Stimulated activated CD8-positive, alpha-beta memory T cell treated with anti-CD3 and anti-CD28 coated beads, Interleukin-7, amount 100 ng/mL, for 1 hour (primary cell): ENCODE measurements at places on chromosomes 3 and 15.

DNA sequence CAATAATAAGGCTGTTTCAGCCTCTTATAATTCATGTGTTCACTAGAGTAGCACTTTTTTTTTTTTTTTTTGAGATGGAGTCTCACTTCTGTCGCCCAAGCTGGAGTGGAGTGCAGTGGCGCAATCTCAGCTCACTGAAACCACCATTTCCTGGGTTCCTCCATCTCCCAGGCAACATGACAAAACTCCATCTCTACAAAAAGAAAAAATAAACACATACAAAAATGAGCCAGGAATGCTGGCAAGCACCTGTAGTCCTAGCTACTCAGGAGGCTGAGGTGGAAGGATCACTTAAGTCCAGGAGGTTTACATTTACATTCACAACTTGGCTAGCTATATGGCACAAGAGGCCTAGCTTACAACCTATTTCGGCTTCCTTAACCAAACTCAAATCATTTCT, 6.8 kb downstream of the USP4 start:
- no peak for DNase-seq

GRCh38 chr3:31733234-31733667, 200.5 kb downstream of the STT3B start:
- DNase-seq: no peak

- DNase-seq: no peak
Measured at GRCh38 chr15:62739082-62739481, 303.5 kb upstream of the TPM1 start.

- no peak for DNase-seq
Measured at GRCh38 chr3:35502699-35503098, 136.6 kb upstream of the ARPP21 start.

- no peak for DNase-seq
Measured at GRCh38 chr3:11544412-11545181, 99.1 kb downstream of the VGLL4 start.

DNA sequence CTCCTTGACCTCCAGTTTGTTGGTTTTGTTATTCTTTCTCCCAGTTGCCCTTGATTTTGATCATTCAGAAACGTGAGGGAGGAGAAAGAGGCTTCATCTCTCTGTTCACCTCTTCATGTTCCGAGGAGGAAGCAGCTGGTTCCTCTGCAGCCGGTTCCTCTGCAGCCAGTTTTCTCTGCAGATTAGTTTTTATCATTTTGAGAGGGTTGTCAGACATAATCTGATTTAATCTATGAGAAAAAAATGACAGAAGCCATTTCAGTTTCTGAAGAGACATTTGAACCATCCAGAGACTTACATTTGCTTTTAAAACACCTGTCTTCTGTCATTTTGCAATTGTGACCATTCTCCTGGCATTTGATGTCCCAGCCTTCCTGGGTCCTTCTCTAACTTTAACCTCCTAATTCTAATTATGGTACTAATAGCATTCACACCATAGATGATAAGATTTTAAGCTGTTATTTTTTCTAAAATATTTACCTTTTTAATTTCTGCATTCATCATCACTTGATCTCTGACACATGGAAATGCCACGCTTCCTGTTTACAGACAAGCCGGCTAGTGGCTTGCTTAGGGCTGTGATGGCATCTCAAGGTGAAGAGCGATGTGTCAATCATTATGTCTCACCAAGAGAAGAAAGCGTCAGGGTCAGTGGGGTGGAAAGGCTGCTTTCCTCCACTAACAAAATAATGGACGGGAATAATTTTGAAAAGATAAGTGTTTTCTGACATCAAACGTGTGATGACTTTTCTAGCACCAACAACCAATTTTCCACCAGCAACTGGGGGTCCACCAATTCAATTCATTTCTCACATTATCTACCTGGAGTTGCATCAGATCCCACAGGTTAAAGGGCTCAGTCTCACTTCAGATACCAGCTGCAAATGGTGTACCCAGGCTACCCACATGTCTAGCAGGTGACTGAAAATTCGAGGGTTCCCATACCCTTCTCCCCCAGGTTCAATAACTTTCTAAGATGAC, 76.4 kb downstream of the CHRNA7 start:
- DNase-seq: no peak

GRCh38 chr15:44035781-44036699, 159.0 kb downstream of the FRMD5 start:
- no peak for DNase-seq

DNA sequence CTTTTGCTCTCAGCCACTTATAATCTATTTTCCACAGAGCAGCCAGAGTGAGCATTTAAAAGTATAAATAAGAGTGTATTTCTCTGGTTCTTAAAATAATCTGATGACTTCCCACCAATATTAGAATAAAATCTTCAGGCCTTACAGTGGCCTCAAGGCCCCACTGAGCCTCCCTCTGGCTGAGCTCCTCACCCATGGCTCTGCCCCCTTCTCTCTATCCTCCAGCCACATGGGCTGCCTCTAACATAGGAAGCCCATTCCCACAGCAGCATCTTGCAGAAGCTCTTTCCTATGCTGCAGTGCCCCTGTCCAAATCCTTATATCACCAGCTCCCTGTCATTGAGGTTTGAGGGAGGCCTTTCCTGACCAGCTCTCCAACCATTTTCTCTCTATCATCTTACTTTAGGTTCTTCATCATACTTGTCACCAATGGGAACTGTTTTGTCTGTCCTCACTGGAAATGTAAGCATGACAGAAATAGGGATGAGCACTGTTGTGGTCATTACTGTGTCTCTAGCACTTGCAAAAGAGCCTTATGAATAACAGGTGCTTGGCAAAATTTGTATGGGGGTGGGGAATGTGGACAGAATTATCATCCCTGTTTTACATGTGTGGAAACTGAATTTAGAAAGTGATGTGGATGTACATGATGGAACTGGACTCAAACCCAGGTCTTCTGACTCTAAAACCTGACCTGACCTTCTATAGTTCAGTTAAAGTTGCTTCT, 250.6 kb downstream of the NR1D2 start:
- DNase-seq: no peak

- no peak for DNase-seq
Measured at GRCh38 chr3:142999881-143000280, 1.5 kb upstream of the U2SURP start.

GRCh38 chr3:113150250-113150649, 61.1 kb upstream of the BOC start:
- DNase-seq: no peak

DNA sequence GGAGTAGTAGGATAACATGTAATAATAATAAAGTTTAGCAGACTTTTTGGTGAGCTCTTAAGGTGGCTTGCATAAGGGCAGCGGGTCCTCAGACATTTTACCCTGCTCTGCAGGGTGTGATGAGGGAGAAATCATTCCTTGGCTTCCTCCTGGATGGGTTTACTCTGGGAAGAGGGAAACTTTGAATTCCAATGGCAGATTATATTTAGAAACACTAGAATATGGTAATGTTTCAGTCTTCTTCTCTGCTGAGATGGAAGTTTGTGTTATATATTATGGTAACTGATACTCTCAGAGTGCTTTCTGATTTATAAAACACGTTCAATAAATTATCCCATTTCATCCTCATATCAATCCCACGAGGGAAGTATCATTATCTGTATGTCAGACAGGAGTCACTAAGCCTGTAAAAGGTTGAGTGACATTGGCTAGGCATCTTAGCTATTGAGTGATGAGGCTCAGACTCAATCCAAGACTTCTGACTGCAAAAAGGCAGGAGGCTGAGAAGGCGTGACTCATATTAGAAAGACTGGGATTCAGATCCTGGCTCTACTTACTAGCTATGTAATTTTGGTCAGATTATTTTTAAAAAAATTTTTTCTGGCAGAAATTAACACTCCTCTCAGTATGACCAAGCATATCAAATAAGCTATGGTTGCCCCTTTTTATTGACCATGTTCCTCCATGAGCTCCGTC, 19.3 kb downstream of the PDIA5 start:
- no peak for DNase-seq

DNA sequence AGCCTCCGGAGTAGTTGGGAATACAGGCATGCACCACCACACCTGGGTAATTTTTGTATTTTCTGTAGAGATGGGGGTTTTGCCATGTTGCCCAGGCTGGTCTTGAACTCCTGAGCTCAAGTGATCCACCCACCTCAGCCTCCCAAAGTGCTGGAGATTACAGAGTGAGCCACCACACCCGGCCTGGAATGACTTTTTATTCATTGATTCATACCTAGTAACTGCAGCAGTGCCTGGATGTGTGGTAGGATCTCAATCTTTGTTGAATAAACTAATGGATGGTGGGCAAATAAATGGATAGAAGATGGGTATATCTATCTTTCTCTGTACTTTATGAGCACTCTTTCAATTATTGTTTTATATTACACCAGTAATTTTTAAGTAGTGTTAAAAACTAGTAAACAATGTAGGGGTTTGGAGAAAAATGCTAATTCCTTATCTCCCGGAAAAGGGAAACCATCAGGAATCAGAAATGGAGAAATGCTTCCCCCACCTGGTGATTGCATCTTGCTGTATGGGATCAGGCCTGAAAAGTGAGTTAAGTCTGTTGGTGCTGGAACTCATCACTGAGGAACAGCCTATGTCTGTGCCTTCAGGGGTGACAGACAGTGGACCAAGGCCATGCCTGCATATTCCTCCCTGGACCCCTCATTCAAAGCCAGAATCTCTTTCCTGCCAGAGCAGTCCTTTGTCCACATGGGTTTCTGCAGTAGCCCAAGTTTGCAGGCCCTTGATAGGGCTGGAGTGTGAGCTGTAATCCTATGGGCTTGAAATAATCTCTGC, 161.0 kb upstream of the CTDSPL start:
- no peak for DNase-seq

DNA sequence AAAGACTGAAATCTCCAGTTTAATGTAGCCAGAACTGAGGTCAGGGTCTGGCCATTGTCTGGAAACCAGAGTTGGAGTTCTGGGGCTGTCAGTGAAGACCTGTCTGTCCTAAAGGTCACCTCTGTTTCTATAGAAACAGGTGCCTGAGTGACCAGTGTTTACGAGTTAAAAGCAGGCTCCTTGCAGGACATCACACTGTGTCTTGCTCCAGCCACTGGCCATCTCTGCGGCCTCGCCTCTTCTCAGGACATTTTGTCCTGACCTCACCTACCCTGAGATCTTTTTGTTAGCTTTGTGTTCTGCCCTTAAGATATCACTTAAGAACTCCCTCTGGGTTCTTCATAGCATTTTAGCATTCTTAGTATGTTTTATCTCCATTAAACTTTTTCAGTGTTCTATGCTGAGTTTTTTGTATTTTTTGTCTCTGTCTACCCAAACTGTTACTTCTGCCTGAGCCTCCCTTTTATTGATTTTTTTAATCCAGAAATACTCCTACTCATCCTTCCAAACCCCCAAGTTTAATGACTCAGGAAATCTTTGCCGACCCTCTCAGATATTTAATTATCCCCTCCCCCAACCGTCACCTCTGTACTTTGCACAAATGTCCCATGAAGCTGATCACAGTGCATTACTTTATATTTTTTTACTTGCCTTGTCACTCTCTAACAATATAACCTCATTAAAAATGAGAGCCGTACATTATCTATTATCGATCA, 223.7 kb downstream of the THSD4 start:
- no peak for DNase-seq

GRCh38 chr15:83767741-83768140, 113.8 kb downstream of the ADAMTSL3 start:
- no peak for DNase-seq

GRCh38 chr3:185852635-185853034, 27.8 kb upstream of the IGF2BP2 start:
- no peak for DNase-seq

GRCh38 chr15:77380033-77380432, 39.9 kb downstream of the PEAK1 start:
- no peak for DNase-seq

DNA sequence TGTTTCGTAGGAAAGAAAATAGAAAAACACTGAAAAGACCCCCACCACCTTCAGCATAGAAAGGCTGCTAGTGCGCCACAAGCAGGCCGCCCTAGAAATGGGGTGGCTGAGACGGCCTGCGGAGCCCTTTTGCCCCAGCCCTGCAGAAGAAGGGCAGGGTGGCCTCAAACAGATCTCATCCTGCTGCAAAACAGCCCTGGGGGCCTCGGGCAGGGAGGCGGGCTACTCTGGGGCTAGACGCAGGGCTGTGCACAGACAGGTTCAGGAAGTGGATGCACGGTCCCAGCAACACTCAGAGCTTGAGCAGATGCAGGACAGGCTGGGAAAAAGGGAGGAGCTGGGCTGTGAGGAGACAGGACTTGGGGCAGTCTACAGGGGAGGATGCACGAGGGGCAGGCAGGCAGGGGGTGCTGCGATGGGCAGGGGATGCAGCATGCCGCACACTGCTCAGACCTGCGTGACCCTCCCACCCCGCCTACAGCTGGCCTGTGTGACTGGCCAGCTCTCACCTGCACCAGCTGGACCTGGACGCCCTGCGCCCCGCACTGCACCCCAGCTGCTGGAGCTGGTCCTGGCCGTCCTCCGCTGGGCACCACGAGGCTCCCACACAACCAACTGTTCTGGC, 34.3 kb downstream of the ZXDC start:
- DNase-seq: no peak

- DNase-seq: no peak
Measured at GRCh38 chr3:14768881-14769280, 49.9 kb upstream of the FGD5 start.

- DNase-seq: no peak
Measured at GRCh38 chr3:100966049-100966491, 27.2 kb downstream of the ABI3BP start.

GRCh38 chr3:119395923-119396358, 67.5 kb downstream of the TMEM39A start:
- DNase-seq: no peak

- no peak for DNase-seq
Measured at GRCh38 chr3:64299206-64299605, 73.9 kb upstream of the PRICKLE2 start.

DNA sequence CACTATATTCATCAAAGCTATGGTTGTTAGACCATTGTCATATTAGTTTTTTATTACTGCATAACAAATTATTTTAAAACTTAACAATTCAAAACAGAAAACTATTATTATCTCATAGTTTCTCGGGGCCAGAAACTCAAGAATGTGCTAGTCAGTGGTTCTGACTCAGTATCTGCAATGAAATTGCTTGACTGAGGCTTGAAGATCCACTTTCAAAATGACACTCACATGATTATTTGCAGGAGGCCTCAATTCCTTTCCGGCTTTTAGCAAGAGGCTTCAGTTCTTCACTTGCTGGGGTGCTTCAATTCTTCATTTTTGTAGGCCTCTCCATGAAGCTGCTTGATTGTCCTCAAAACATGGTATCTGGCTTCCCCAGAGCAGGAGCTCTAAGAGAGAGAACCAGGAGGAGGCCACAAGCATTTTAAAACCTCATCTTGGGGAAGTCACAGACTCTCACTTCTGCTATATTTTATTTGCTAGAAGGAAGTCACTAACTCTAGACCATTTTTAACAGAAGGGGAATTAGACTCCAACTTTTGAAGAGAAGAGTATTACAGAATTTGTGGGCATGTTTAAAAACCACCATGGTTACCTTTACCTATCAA, 383.7 kb downstream of the MFSD1 start:
- DNase-seq: no peak

DNA sequence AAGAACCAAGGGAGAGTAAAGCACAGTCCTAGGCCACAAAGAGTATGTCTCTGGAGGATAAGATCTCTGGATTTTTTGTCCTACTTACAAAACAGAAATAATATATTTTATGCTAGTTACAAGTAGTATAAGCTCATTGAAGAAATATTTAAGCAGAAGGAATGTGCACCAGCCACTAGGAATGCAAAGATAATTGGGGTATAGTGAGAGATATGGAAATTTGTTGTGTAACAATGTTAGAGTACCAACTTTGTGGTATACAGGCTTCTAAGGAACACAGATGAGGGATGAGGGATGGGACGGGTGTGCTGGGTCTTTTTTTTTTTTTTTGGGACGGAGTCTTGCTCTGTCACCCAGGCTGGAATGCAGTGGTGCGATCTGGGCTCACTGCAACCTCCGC, 26.5 kb downstream of the AKAP13 start:
- no peak for DNase-seq
